B cell (primary cell): ENCODE measurements at places on chromosomes 3 and 15. TPM values are rescaled to one million over a fixed set of nuclear protein-coding genes. Genes with fewer than 3 reads are reported as not detected.

GRCh38 chr15:62520887-62521286 lies 355.8 kb upstream of the C2CD4B start:
- no peaks in the 10 kb centered on the region for H3K36me3 ChIP-seq
- H3K4me1 ChIP-seq: no peaks in the 10 kb centered on the region
- DNase-seq: no peak
- H3K27me3 ChIP-seq: peaks cover 7% of the 10 kb centered on the region
- H3K4me3 ChIP-seq: no peak overlapping the region
- no peak overlapping the region for H3K27ac ChIP-seq

GRCh38 chr3:140395134-140396075 lies 282.5 kb upstream of the TRIM42 start:
- H3K4me1 ChIP-seq: no peaks in the 10 kb centered on the region
- H3K4me3 ChIP-seq: no peak overlapping the region
- H3K27ac ChIP-seq: no peak overlapping the region
- DNase-seq: no peak

GRCh38 chr3:111333642-111334041 lies 208.4 kb upstream of the CD96 start:
- no peak overlapping the region for H3K27ac ChIP-seq
- no peaks in the 10 kb centered on the region for H3K4me1 ChIP-seq
- no peak overlapping the region for H3K4me3 ChIP-seq

DNA sequence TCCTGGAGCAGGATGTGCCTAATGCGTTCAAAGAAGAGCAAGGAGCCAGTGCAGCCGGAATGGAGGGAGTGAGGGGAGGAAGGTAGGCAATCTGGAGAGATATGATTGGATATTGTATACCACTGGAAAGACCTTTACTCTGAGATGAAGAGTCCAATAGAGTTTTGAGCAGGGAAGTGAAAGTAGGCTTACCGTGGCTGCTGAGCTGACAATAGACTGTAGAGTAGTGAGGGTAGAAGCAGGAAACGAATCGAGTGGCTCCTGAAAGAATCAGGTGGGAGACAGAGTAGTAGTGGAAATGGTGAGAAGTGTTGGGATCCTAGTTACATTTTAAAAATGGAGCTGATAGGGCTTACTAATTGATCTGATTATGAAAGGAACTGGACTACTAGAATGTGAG lies 51.8 kb upstream of the NUDT16 start:
- H3K27ac ChIP-seq: no peak overlapping the region
- H3K27me3 ChIP-seq: no peaks in the 10 kb centered on the region
- DNase-seq: no peak
- no peaks in the 10 kb centered on the region for H3K4me1 ChIP-seq

DNA sequence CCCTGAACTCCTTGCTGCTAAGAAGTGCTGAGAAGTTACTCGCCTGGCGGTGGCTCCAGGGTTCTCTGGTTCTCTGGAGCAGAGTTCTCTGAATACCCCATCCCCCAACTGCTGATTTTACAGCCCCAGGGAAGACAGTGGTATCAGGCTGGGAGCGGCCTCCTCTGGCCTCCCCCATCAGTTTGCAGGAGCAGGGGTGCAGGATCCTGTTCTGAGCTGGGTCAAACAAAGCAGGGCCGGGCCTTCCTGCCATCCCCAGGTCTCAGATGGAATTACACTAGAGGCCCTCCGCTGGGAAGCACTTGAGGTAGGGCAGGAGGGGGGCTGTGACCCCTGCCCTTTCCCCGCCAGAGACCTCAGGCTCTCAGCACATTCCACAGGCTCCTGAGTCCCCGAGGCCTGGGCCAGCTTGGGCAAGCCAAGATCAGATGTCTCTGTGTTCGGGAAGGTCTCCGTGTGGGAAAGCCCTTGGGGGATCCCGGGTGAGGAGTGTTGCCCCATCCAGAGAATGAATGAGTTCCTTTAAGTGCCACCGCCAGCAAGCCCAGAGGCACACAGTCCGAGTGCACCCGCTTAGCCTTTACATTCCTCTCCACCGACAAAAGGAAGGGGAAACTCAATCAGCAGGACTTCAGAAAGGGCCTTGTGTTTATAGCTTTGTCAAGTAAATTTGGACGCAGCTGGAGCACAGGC lies 149.9 kb downstream of the LRRK1 start:
- H3K4me1 ChIP-seq: no peaks in the 10 kb centered on the region
- no peak overlapping the region for H3K4me3 ChIP-seq
- peaks cover 20% of the 10 kb centered on the region for H3K36me3 ChIP-seq
- no peak for DNase-seq

GRCh38 chr3:52533623-52534280 lies at the start of gene NT5DC2:
NT5DC2 (minus strand) TSS chr3:52533857; CDS start chr3:52533737, 120 bp downstream.
- peaks cover 46% of the 10 kb centered on the region for H3K4me1 ChIP-seq
- H3K4me3 ChIP-seq: peak within 1 kb of the TSS; percentile 44
- H3K27me3 ChIP-seq: no peaks in the 10 kb centered on the region
- peak; percentile 76 for DNase-seq
- H3K27ac ChIP-seq: peak within 1 kb of the TSS; percentile 24
- no peaks in the 10 kb centered on the region for H3K36me3 ChIP-seq

DNA sequence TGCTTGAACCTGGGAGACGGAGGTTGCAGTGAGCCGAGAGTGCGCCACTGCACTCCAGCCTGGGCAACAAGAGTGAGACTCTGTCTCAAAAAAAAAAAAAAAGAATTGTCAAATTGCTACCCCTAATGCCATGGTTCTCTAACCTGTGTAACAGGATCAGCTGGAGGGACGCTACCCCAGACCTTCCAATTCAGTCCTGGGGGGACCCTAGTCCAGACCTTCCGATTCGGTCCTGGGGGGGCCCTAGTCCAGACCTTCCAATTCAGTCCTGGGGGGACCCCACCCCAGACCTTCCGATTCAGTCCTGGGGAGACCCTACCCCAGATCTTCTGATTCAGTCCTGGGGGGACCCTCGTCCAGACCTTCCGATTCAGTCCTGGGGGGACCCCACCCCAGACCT lies 29.8 kb upstream of the MUC20 start:
- peaks cover 32% of the 10 kb centered on the region for H3K36me3 ChIP-seq
- no peak overlapping the region for H3K4me3 ChIP-seq
- H3K27me3 ChIP-seq: no peaks in the 10 kb centered on the region
- no peaks in the 10 kb centered on the region for H3K4me1 ChIP-seq
- DNase-seq: no peak
- H3K27ac ChIP-seq: no peak overlapping the region

DNA sequence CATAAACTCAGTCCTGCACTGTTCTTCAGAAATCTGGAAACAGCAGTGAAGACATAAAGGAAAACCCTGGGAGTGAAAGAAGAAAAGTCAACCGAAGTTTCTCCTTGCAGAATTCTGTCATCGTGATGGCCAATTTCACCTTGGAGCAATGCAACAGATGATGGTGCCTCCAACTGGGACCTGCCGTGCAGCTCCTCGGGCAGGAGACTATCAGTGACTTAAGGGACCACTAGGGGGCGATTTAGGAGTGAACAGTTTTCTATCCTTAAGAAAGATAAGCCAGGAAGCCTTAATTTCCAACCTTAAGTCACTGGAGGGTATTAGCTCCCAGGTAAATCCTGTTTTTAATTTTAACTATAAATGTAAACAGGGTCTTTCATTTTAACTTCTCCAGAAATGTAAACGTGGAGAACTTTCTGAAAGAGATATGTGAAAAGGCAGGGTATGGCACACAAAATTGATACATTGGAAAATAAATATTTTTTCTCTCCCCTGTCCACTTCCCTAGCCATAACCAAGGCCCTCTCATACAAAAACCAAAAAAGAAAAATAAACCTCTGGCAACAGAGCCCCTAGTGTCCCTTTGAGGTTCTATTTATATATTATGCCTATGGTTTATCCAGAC lies 116.3 kb downstream of the PDZRN3 start:
- H3K4me3 ChIP-seq: no peak overlapping the region
- H3K27ac ChIP-seq: no peak overlapping the region
- H3K27me3 ChIP-seq: no peaks in the 10 kb centered on the region
- no peaks in the 10 kb centered on the region for H3K36me3 ChIP-seq
- peak; percentile 31 for DNase-seq

GRCh38 chr3:16828815-16829214 lies 55.9 kb upstream of the PLCL2 start:
- no peaks in the 10 kb centered on the region for H3K27me3 ChIP-seq
- peaks cover 11% of the 10 kb centered on the region for H3K4me1 ChIP-seq
- no peaks in the 10 kb centered on the region for H3K36me3 ChIP-seq
- no peak overlapping the region for H3K27ac ChIP-seq
- DNase-seq: peak; percentile 71

DNA sequence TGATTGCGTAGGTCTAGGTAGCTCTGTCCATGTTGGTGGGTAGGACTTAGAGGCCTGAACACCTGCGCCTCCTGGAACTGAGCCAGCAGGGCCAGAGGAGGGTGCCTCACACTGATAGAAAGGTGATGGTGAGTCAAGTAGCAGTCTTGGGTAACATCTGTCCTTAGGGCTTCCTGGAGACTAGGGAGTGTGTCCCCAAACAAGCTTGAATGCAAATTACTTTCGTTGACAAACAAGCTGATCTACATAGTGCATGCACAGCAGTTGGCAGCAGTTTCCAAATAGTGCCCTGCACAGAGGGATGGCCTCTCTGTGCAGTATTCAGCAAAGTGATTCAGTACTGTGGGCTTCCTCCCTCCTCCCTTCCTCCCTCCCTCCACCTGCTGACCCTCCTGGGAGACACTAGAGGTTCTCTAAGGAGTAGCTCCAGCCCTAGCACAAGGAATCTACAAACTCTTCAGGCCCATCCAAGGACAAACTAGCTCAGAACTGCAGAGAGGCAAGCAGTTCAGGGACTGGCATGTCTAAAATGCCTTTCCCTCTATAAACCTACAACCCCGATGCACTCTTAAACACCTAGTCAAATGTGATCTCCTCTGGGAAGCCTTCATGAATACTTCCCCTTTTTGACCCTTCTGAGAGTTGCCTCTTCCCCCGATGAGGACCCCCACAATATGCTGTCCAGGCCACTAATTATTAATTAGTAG lies 61.0 kb downstream of the TLE3 start:
- no peak overlapping the region for H3K4me3 ChIP-seq
- peaks cover 48% of the 10 kb centered on the region for H3K4me1 ChIP-seq
- peak overlapping the region; percentile 78 for H3K27ac ChIP-seq
- no peaks in the 10 kb centered on the region for H3K36me3 ChIP-seq
- DNase-seq: peak; percentile 75

GRCh38 chr15:57395292-57395691 lies 19.0 kb downstream of the CGNL1 start:
- no peak for DNase-seq
- H3K4me1 ChIP-seq: no peaks in the 10 kb centered on the region
- no peak overlapping the region for H3K4me3 ChIP-seq
- H3K27ac ChIP-seq: no peak overlapping the region

GRCh38 chr15:47908486-47908885 lies 191.2 kb downstream of the SEMA6D start:
- H3K4me3 ChIP-seq: no peak overlapping the region
- no peaks in the 10 kb centered on the region for H3K4me1 ChIP-seq
- no peaks in the 10 kb centered on the region for H3K36me3 ChIP-seq
- DNase-seq: no peak
- H3K27me3 ChIP-seq: no peaks in the 10 kb centered on the region

Gene KNG1
- total RNA-seq: not detected in 2 replicates

Gene KNL1
- total RNA-seq: 3.7 and 4.0 TPM in 2 replicates

Gene ZSCAN2
- 16.2 and 18.6 TPM in 2 replicates for total RNA-seq

Gene GNAT1
- total RNA-seq: not detected in 2 replicates

Gene CCK
- not detected in 2 replicates for total RNA-seq

Gene ATP2C1
- 59.2 and 64.7 TPM in 2 replicates for total RNA-seq
